ENCODE measurements at places on chromosomes 6 and 20.
A peak's percentile ranks its signal among the peaks of the same experiment; 100 is the strongest.

- DNase-seq = no peak
Measured at GRCh38 chr20:49569411-49570115, 1.6 kb upstream of the PTGIS start.

DNA sequence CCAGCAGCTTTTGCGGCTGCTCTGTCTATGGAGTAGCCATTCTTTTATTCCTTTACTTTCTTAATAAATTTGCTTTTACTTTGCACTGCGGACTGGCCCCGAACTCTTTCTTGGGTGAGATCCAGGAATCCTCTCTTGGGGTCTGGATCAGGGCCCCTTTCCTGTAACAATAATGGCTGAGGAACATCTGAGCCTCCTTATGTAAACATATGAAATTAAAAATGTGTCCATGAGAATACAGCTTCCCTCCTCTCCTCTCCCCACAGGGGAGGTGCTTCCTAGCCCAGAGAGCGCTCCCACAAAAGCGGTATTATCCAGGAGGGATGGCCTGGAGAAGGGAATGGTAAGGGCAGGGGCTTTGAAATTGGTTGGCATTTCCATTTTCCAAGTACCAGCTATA lies 81.1 kb downstream of the PSMG4 start:
- no peak for DNase-seq

DNA sequence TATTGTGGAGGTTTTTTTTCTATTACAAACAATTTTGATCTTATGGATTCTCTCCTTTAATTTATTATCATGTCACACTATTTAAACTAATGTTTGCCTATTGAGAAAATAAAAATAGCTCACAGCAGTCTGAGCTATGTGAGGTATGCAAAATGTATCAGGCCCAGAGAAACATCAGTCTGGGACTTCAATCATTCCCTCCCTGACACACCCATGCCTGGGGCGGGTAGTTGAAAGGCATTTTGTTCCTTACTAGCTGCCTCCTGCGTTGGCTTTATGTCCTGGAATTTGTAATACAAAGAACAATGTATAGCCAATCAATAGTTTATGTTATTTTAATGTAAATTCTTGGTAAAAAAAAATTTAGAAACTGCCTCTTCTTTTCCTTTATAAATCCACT lies 403.3 kb downstream of the EPM2A start:
- no peak for DNase-seq

DNA sequence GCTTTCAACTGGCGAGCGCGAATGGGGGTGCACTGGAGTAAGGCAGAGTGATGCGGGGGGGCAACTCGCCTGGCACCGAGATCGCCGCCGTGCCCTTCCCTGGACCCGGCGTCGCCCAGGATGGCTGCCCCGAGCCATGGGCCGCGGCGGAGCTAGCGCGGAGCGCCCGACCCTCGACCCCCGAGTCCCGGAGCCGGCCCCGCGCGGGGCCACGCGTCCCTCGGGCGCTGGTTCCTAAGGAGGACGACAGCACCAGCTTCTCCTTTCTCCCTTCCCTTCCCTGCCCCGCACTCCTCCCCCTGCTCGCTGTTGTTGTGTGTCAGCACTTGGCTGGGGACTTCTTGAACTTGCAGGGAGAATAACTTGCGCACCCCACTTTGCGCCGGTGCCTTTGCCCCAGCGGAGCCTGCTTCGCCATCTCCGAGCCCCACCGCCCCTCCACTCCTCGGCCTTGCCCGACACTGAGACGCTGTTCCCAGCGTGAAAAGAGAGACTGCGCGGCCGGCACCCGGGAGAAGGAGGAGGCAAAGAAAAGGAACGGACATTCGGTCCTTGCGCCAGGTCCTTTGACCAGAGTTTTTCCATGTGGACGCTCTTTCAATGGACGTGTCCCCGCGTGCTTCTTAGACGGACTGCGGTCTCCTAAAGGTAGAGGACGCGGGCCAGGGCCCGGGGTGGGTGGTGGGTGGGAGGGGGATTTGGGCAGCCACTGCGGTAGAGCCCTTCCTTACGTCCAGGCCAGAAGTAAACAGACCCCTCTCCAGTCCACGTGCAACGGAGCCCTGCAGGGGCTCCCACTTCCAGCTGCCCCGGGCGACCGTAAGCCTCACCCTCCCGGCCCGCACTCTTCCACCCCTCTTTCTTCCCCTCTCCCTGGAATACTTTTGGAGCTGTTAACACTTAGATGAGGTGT lies 998 bp downstream of the BMP2 start:
- no peak for DNase-seq

DNA sequence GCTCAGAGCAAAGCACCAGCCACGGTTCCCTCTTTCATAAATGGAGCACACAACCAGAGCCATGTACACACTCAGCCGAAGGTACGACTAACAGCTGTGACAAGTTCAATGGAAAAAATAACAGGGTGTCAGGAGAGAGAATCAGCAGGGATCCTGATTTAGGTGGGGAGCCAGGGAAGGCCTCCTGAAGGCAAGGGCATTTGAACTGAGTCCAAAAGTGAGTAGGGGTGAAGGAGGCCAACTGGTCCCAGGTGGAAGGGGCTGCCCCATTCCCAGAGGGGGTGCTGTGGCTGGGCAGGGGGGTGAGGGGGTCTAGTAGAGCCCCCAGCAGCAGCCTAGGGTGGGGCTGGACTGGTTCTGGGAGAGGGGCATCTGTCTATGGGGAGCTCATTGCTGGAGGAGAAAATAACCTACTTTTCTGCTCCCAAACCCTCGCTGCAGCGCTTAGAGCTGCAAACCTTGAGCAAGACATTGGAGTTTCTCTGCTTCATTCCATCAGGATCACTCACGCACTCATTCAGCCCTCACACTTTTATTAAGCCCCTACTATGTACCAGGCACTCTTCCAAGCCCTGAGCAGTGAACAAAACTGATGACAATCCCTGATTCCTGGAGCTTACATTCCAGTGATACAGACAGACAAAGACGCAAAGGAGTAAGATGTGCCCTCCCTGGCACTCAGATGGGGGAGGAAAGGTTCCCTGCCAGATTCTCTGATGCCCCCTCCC lies 113.5 kb downstream of the TOX2 start:
- DNase-seq = no peak

DNA sequence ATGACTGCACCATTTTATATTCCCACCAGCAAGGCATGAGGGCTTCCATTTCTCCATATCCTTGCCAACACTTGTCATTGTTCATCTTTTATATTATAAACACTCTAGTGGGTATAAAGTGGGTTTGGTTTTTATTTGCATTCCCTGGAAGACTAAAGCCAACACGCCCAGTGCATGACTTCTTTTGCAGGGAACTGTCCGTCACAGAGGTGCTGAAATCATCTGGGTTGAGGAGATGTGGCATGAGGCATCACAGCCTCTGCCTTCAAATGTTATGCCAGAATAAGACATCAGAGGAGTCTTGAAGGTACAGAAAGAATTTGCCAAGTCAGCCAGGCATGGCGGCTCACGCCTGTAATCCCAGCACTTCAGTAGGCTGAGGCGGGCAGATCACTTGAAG lies 29.9 kb upstream of the FAM210B start:
- no peak for DNase-seq

GRCh38 chr20:4016340-4017050 lies 1.1 kb upstream of the RNF24 start:
- no peak for DNase-seq

- DNase-seq = no peak
Measured at GRCh38 chr20:43681468-43681942, 14.6 kb downstream of the MYBL2 start.

DNA sequence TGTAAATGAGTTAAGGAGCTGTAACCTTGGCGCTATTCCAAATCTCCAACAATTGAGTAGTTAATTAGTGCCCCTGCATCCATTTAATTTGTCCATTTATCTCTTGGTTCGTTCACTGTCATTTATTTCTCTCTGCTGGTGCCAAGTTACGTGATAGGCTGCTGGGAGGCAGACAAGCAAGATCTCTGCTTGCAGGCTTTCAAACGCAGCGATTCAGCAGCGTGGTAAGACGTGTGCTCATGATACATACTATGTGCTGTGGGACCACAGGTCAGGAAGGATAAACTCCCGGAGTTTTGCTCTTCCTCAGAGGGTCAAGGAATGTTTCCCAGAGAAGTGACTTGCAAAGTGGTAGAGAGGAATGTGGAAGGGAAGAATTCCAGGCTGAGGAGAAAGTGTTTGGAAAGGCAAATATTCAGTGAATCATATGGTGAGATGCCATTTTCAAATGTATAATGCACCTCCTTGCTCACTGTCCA lies 46.4 kb downstream of the UTRN start:
- no peak for DNase-seq

DNA sequence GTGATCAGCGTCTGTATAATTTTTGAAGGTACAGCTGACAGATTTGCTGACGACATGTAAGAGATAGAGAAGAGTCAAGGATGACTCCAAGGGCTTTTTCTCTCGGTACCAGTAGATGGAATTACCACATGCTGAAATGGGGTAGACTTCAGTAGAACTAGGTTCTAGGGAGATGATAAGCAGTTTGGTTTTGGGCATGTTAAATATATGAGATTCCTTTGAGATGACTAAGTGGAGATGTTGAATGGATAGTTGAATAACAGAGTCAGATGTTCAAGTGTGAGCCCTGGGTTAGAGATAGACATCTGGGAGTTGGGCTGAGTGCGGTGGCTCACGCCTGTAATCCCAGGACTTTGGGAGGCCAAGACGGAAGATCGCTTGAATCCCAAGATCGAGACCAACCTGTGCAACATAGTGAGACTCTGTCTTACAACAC lies 50.0 kb downstream of the PHF20 start:
- no peak for DNase-seq

- DNase-seq = no peak
Measured at GRCh38 chr6:149445573-149445972, 39.2 kb downstream of the ZC3H12D start.

GRCh38 chr6:167739721-167740475 lies 86.8 kb upstream of the AFDN start:
- no peak for DNase-seq

- no peak for DNase-seq
Measured at GRCh38 chr20:4729265-4729664, 7.6 kb downstream of the PRND start.

DNA sequence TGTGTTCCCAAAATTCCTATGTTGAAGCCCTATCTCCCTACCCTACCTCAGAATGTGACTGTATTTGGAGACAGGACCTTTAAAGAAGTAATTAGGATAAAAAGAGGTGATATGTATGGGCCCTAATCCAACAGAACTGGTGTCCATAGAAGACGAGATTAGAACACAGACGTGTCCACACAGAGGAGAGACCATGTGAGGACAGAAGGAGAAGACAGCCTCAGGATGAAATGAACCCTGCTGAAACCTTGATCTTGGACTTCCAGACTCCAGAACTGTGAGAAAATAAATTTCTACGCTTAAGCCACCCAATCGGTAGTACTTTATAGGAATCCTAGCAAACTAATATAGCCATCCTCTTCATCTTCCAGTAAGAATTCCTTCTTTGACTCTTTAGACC lies 35.7 kb downstream of the TRAF3IP2 start:
- no peak for DNase-seq

GRCh38 chr20:11907621-11908020 lies 10.1 kb upstream of the BTBD3 start:
- no peak for DNase-seq

DNA sequence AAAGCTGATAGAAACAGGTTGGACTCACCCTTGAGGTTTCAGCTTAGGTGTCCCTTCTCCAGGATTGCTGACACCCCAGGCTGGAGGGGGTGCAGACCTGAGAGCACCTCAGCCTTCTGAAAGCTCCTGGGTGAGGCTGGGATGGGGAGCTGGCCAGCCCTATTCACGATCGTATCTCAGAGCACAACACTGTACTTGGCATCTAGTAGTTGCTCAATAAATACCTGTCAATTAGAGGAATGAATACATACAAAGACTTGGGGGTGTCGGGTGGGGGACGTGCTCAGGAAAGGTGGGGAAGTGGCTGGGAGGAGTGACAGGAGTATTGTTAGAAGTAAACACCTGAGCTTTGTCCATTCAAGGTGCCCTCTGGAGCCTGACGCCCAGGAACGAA lies 61.7 kb downstream of the SLC2A10 start:
- no peak for DNase-seq

DNA sequence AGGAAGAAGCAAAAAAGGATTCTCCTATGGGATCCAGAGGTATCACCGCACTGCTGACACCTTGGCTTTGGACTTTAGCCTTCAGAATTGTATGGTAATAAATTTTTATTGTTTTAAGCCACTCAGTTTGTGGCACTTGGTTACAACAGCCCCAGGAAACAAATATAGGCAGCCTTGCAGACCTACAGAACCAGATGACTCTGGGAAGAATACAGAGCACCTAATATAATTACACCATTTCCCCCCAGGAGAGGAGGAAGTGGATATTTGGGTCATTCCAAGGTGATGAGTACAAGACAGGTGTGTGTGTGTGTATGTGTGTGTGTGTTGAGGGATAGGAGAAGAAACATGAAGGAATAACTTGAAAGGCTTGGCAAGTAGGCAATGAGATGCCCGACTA lies 84.2 kb upstream of the ENPP5 start:
- DNase-seq = no peak

GRCh38 chr20:54227241-54227640 lies 19.4 kb downstream of the PFDN4 start:
- DNase-seq = no peak

DNA sequence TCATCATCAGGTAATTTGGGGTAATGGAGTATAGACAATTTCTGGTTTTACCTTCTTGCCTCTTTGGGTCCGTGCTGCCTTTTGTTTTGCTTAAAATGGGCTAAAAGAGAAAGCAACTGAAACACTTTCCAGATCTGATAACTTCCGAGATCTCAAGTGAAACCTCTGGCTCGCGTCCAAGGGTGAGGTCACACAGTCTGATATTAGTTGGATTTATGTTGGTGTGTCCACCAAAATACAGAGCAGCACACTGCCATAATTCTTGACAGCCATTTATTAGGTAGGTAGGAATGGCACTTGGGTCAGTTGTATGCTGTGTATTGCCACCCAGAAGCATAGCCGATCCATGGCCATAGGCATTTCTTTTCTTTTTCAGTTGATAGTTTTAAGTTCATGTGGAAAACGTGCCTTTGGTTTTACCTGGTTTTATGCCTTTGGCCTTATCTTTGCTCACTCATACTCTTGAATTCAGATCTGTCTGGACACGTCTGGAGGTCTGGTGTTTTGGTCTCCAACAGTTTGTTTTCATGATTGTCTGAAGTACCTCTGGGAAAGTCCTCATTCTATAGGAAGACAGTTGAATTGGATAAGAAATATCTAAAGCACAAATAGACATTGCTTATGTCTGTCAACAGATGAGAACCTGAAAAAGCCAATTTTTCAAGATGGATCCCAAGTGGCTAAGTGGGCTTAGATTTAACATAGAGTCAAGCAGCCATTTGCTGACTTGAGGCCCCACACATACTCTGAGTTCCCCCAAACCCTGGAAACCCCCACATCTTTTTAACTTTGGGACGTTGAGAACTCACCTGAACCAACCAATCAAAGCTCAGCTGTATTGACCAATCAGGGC lies 320.8 kb downstream of the SOX4 start:
- DNase-seq = peak; percentile 39

GRCh38 chr20:53678315-53678989 lies 84.8 kb upstream of the ZNF217 start:
- no peak for DNase-seq

DNA sequence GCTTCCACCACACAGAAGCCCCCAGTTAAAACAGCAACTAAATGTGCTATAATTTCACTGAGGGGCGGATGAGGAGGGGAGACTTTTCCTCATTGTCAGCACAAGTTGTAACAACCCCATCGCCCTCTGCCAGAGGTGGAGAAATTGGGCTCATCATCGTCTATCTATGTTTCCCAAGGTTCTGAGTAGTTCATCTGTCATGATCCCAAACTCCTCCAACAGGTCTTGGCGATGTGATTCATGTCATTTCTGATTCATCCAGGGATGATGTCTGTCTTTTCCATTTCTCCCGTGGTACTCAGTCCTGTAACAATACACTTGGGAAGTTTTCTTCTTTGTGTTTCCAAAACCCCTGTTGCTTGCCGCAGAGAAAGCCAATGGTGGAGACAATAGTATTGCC lies 51.0 kb downstream of the TFAP2A start:
- DNase-seq = no peak

- DNase-seq = no peak
Measured at GRCh38 chr20:19789446-19789845, 31.4 kb downstream of the RIN2 start.

Data from naive thymus-derived CD8-positive, alpha-beta T cell (primary cell).